ENCODE measurements at places on chromosomes 5 and 9.
A peak's percentile ranks its signal among the peaks of the same experiment; 100 is the strongest.

DNA sequence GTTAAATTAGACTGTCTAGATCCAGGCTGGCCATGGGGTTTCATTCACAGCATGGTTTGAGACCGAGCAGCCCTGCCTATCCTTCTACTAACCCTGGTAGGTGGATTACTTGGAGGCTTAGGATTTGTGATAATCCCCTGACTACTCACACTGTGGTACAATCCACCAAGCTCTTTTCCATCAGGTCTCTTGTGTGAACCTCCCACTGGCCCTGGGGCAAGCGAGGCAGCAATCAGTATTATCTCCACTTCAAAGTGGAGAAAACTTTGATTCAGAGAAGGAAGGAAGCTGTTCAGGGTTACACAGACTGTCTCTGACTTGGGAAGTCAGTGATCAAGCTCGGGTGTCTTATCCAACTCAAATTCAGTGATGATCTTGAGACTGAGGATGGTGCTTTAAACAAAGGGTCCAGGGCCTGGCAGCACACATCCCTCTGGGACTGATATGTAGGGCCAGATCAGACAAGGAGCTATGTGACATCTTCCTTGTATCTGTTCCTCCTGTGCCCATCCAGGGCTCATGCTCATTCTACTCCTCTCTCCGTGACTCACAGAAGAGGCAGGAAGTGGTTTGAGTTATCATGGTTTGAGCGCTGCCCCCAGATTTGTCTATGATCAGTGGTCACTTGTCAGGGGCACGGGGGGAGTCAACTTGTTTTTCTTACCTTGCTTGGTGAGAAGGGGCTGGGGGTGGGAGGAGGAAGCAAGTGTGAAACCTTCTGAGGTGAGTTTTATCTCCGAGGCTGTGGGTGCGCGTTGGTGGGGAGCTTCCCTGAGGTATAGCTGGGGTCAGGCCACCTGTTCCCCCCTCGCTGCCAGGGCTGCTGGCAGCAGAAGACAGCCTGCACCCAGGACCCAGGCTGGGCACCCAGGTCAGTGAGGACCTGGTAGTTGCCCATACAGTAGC, 48.6 kb downstream of the RGS3 start:
- DNase-seq = peak; percentile 63

DNA sequence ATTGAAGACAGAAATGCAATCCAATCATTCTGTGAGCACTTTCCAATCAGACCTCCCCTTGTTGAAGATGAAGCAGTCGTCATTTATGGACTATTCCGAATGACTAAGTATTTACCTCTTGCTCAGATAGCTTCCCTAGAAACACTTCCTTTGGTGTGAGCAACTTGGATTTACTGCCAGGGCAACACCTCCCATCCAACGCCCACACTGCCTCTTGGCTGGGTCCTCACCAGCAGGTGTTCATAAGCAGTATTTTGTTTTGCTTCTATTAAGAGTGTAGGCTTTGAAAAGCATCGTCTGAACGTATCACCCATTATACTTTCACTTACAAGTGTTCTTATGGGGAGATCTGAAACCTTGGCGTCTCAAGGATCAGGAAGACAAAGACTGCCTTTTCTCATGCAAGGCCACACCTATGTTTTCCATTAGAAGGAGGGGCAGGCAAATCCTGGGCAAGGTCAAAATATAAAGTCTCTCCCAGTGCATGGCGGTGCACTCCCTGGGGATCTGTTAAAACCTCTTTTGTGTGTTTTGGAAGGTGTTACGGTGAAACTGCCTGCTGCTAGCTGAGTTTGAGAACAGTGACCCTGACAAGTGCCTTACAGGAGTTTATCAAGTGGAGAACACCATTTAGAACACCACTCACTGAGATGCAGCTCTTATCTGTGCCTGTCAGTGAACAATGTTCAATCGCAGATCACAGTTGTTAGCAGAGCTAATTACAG, 10.6 kb upstream of the MARCHF3 start:
- DNase-seq = no peak

DNA sequence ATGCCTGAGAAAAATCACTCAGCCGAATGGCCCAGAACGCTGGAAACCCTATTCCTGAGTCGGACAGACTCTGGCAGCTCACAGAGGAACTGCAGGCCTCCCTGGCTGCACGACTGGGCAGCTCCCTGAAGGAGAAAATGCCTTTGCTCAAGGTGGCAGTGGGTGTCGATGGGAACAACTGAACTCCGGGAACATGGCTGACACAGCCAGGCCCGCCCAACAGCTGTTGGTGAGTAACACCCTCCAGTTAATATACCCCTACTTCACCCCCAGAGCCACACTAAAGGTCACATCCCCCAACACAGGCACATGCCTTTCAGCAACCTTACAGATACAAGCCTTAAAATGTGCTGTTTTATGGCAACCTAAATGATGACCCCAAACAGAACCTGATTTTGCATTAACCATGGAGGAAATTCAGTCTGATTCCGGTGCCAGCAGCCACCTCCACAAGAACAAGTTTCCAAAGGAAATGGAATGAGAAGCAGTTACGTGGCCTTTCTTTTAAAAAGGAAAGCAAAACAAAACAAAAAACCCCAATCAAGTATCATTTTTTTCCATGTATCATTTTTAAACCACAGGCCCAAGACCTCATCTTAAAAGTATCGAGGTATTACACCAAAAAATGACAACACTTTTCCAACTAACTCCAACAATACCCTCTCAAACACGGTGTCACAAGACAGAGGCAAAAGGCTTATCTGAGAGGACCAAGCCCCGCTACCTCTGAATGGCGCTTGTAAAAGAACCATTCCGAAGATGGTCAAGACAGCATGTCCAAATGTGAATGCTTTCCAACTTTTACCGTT, 3.1 kb downstream of the KLF9 start:
- DNase-seq = no peak

DNA sequence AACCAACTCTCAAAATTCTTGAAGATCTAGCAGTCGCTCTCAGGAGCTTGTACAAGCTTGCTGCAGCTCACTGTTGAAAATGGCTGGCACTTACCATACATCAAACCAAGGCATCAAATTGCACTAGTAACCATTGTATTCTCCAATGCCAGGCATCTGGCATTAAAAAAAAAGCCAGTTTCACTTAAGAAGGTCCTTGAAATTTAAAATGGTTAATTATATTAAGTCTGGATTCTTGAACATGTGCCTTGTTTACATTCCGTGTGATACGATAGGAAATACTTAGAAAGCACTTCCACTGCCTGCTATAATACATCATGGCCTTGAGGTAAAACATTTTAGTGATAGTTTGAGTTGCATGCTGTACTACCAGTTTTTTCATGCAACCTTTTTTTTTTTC, 300.7 kb downstream of the KDM4C start:
- DNase-seq = no peak

DNA sequence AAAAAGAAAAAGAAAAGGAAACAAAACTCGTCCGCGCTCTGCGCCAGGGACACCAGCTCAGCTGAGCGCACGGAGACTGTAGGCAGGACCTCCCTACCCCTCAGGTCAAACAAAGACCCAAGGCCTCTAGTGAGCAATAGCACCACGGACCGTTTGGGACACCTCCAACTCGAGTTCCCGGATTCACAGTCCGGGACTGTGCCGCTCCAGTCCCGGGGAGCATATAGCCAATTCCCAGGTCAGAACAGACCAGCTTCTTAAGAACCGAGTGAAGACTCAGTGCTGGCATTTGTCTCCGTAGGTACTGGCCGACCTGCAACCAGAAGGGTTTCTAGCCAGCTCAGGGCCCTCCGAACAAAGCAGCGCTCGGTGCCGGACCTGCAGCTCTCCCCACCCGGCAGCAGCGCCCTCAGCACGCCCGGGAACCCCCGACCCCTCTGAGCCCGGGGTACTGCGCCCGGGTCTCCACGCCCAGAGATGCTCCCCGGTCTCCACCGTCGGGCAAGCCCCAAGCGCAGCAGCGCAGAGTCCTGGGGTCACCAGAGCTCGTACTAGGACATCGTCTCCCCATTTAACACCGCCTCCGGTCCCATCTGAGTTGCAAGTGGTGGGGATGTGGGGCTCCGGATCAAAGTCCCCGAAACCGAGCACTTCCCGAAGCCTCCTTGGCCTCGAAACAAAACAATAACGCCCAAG, 591 bp downstream of the ABCA1 start:
- peak; percentile 50 for DNase-seq

GRCh38 chr9:90014421-90014820, 409.6 kb downstream of the GADD45G start:
- DNase-seq = no peak

- DNase-seq = no peak
Observed at GRCh38 chr5:16937503-16938161, 1.5 kb upstream of the MYO10 start.

DNA sequence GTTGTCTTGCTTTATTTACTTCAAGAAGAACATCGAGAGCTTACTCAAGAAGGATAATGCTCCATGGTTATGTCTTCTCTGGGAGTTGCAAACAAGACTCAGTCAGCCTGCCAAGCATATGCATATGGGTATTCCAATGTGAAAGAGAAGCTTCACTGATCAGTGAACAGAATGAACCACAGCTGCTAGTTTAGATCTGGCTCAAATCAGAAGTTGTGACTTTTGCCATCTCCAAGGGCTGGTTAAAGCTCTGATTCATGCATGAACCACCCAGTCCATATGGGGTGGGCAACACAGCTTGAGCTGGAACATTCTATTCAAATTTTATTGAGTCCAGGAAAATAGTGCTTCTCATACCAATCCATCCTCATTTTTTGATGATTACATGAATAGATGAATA, 50.0 kb downstream of the ATPSCKMT start:
- DNase-seq = peak; percentile 35

GRCh38 chr5:157758706-157759105, 15.2 kb downstream of the LSM11 start:
- no peak for DNase-seq

GRCh38 chr5:63686938-63687337, 275.3 kb downstream of the HTR1A start:
- DNase-seq = peak; percentile 9
